ENCODE measurements at places on chromosomes 1 and 21.
A peak's percentile ranks its signal among the peaks of the same experiment; 100 is the strongest.

GRCh38 chr1:152244576-152245273 lies 20.7 kb upstream of the HRNR start:
- no peak for DNase-seq

DNA sequence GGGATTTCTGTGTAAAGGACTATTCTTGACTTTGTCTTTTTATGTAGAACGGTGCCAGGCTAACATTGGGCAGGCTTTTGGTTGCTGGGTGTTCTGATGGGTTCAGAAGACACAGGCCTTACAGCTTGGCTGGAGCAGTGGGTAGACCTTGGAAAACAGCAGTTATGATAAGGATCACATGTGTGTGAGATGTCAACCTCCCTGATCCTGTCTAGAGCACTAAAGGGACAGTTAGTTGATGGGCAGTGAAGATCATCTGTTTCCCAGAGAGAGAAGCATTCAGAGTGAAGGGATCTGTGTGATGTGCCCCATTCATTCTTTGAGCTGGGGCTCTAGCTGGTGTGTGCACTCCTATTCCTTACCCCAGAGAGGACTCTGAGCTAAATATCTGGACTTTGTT lies 88.0 kb downstream of the NOS1AP start:
- no peak for DNase-seq

DNA sequence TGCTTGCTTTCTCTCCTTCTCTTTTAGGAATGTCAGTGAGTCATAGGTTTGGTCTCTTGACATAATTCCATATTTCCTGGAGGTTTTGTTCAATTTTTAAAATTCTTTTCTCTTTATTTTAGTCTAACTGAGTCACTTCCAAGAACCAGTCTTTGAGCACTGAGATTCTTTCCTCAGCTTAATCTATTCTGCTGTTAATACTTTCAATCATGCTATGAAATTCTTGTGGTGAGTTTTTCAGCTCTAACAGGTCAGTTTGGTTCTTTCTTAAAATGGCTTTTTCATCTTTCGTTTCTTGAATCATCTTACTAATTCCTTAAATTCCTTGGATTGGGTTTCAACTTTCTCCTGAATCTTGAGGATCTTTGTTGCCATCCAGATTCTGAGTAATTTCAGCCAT lies 321.0 kb downstream of the PTBP2 start:
- DNase-seq: no peak

- DNase-seq: no peak
These were observed 58.1 kb downstream of the CASZ1 start for GRCh38 chr1:10738061-10739058.

DNA sequence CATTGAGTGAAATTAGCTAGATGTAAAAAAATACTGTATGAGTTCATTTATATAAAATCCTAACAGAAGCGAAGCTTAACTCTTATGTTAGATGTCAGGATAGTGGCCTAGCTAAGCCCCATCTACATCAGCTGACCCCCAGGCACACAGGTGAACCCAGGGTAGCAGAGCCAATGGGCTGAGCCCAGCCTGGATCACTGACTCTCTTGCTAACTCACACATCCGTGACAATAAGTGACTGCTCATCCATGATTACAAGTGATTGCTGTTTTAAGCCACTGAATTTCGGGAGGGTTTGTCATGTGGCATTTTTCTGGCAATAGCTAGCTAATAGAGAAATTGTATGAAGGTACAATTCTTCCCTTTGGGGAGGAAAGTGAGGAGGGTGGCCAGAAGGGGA lies 55.2 kb upstream of the COG2 start:
- no peak for DNase-seq

DNA sequence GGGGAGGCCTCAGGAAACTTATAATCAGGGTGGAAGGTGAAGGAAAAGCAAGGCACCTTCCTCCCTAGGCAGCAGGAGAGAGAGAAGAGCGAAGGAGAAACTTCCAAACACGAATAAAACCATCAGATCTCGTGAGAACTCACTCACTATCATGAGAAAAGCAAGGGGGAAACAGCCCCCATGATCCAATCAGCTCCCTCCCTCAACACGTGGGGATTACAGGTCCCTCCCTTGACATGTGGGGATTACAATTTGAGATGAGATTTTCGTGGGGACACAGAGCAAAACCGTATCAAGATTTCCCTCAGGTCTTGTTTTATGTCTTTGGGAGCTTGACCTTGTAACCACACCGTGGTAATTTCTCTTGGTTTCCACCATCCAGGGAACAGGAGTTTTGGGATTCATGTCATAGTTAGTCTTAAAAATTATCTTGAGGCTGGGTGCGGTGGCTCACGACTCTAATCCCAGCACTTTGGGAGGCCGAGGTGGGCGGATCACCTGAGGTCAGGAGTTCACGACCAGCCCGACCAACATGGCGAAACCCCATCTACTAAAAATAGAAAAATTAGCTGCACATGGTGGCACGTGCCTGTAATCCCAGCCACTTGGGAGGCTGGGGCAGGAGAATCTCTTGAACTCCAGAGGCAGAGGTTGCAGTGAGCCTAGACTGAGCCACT lies 47.2 kb upstream of the NBPF3 start:
- DNase-seq: no peak

DNA sequence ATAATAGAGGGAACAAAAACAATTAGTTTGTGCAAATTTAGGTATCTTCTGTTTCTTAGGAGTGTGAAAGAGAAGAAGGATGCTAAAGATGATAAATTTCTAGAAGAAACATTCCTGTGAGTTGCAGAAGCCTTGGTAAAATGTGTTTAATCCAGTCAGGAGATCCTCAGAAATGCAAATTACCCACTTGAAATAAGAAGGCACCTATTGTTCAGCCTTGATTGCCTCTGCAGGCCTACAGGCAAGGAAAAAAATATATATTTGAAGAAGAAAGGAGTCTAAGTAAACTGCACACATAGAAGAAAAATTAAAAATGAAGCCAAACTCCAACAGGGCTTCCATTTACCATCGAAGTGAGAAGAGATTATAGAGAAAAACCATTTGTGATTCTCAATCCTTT lies 51.0 kb upstream of the LHX8 start:
- no peak for DNase-seq

- DNase-seq: no peak
These were observed 42.4 kb downstream of the SLC66A1 start for GRCh38 chr1:19354531-19354981.

GRCh38 chr1:114215436-114215835 lies 61.8 kb upstream of the SYT6 start:
- DNase-seq: no peak

DNA sequence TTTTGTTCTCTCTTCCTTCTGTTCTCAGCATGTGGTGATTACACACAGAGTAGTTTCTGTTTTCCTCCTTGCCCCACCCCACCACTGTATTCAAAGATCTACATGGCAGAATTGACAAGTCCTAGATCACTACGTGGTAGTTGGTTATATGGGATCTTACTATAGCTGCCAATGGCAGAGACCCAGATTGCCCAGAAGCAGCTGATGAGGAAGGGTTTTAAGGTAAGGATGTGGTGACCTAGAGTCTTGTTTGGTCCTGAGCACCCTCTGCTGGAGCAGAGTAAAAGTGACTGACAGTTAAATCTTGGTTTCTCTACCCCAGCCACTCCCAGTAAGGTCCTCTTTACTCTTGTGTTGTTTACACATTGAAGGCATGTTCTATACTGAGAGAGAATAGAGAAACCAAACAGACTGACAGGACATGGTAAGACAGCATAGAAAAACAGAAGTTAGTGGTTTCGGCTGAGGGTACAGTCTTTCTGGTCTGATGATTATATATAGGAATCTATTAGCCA lies 22.8 kb upstream of the STRIP1 start:
- DNase-seq: peak; percentile 47

DNA sequence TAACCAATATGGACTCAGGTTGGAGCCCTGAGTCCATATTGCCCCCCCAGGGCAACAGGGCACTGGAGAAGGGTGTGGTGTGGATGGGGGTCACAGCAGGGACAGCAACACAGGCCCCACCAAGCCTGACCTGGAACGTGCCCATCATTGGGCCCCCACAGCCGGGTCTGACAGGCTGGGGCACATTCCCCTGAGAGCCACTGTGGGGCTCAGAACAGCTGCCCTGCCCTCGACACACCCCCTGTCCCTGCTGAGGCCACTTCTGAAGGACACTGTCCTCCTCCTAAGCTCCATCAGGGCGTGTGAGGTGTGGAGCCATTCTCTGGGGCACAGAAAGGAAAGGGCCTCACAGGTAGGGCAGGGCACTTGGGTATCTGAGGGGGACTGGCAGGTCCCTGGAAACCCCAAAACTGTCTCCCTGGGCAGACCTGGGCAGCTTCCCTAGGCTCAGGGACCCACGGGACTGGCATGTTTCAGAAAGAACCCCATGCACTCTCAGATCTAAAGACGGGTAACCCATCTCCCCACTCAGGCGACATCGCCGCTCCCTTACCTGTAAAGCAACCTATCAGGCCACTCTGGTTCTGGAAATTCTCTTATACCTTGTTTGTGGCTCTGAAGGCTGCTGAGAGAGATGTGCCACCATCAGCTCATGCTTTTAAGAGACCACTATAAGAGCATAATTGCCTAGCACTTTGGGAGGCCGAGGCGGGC lies 95.5 kb downstream of the DMRTB1 start:
- no peak for DNase-seq

DNA sequence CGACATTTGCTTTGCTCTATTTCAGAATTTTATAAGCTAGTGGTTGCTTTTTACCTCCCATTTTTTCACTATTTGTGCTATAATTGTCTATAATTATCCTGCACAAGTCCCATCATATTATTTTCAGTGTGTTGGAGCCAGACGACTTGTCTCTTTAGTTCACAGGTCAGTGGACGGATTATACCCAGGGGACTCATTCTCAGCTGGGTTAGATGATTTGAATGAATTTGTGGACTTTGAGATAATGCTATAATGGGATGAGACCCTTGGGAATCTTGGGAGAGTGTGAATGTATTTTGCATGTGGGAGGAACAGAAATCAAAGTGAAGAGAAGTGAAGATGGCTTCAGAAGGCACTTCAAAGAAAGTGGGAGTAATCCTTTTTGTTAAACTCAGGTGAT lies 31.5 kb upstream of the KCNK1 start:
- DNase-seq: no peak

- DNase-seq: no peak
These were observed 96.6 kb downstream of the ADARB1 start for GRCh38 chr21:45170987-45171386.

All from CD4-positive, alpha-beta T cell treated with Interleukin-2 at 100 ng/mL for 4 hours (primary cell).